ENCODE measurements at places on chromosomes 2 and 18. TPM values are rescaled to one million over a fixed set of nuclear protein-coding genes. Genes with fewer than 3 reads are reported as not detected.
A peak's percentile ranks its signal among the peaks of the same experiment; 100 is the strongest.

DNA sequence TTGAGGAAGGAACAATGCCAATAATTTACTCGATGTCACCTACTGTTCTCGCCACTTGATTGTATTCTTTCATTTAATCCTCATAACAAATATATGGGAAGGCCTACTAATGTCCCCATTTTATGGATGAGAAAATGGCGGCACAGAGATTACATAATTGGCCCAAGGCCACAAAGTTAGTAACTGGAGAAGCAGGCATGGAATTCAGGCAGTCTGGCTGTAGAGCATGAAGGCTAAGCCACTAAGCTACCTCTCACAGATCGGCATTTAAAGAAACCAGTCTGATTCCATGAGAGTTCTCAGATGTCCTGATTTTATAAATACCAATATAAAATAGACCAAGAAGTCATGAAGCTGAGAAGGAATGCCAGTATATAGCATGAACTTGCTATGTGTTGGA lies 121.8 kb upstream of the EPAS1 start:
- DNase-seq, result peak; percentile 33

GRCh38 chr2:241358470-241358869 lies 2.4 kb downstream of the FARP2 start:
- DNase-seq, result no peak

GRCh38 chr2:223916181-223916920 lies 28.8 kb downstream of the WDFY1 start:
- no peak for DNase-seq

DNA sequence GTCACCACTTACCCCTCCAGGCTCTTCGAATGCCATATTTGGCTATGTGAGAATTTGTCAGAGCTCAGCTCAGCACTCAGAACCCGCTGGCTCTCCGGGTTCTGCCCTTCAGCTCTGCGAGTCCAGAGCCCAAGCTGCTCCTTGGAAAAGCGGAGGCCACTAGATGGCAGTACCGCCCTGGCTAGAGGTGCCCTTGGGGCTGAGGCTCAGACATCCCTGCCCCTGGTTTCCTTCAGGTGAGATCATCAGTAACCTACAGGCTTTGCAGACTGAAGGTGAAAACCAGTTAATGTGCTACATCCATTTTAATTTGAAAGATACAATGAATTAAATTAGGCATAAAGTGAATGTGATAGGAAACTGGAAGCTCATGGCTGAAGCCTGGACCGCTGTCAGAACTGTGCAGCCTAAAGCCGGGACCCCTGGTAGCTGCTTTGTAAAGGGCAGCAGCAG lies 285.6 kb downstream of the AGAP1 start:
- peak; percentile 71 for DNase-seq

- peak; percentile 62 for DNase-seq
Observed at GRCh38 chr2:72917138-72917876, at the start of gene EMX1. TSS of gene EMX1 (plus strand) at chr2:72917519. CDS start at chr2:72917853, 334 bp downstream.

DNA sequence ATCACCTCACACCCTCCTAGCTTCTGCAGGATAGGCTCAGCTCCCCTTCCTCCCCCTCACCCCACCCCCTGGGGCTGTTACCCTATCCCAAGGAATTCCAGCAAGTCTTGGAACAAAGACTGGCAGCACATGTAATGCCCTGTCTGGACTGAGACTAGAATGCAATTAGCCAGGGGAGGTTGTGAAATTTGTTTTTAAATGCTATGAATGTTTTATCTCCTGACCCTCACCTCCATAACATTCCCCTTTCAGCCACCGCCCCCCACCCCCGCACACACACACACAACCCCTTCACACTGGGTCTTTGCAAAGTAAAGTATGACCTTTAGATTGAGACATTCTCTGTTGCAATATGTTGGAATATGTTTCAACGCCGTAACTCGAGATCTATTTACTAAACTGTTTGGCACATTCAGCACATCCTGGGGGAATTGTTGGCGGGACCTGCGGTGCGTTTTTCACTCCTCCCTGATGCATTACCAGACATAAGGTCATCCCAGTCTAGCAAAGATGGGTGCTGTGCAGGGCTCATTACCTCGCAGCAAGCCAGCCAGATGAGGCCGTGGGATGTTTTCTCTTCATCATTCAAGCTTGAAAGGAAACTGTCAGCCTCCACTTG lies 290.7 kb upstream of the SLC14A2 start:
- DNase-seq, result peak; percentile 3

DNA sequence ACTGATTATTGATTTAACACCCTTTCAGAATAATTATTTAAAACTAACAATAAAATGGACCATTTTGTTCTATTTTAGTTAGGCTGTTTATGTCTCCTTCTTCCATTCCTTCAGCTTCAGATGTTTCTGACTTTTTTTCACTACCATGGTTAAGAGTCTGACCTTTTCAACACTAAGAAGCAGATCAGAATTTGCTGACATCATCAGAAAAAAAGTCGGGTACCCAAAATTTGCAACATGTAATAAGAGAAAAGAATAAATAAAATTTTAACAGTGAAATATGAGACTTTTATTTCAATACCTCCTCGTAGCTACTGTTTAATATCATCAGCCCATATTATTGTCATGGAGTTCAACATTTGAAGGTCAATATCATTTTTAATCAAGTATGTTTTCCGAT lies 1158.3 kb downstream of the RPIA start:
- DNase-seq, result no peak

- no peak for DNase-seq
Observed at GRCh38 chr18:24630346-24630880, 170.0 kb downstream of the HRH4 start.

DNA sequence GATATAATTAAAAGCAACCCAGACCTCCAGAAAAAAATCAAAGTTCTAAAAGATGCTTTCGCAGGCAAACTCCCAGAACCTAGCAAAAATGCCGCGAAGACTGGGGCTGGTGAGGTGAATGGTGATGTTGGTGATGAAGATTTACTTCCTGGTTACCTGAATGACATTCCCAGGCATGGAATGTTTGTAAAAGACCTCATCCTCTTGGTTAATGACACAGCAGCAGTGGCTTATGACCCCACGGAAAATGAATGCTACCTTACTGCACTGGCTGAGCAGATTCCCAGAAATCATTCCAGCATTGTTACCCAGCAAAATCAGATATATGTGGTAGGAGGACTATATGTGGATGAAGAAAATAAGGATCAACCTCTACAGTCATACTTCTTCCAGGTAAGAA lies 994 bp downstream of the KLHL41 start:
- no peak for DNase-seq

DNA sequence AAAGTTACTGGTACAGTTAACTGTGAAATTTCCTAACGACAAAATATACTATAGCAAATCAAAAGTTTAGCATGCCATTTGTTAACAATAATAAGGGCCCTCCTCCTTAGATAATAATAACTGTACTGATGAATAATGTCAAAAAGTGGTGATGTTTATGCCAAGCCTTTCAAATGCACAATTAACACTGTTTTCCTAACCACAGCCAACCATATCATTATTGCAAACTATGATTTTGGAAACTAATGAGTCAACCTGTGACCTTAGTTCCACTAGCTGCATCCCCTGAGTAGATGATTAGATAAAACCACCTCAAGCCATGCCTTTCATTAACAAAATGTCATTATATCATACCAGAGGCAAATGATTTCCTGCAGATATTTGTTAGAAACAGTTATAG lies 25.1 kb upstream of the GPR75 start:
- no peak for DNase-seq

DNA sequence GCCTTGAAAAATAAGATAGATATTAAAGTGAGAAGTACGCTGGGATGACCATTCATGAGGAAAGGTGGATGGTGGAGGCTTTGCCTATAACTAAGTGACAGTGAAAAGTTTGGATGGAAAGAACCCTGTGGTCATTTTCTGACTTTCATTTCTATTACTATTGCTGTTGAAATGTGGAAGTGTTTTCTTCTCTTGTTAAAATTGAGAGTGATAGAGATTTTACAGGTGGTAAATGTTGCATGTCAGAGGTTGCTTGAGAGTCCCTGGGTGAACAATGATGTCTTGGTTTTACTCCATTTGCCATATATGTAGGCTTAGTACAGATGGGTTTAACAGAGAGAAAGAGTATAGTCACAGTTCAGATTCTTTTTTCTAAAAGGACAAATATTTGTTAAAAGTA lies 18.4 kb downstream of the NCOA1 start:
- DNase-seq, result no peak

- peak; percentile 39 for DNase-seq
Observed at GRCh38 chr2:64376926-64377325, 77.0 kb upstream of the LGALSL start.

DNA sequence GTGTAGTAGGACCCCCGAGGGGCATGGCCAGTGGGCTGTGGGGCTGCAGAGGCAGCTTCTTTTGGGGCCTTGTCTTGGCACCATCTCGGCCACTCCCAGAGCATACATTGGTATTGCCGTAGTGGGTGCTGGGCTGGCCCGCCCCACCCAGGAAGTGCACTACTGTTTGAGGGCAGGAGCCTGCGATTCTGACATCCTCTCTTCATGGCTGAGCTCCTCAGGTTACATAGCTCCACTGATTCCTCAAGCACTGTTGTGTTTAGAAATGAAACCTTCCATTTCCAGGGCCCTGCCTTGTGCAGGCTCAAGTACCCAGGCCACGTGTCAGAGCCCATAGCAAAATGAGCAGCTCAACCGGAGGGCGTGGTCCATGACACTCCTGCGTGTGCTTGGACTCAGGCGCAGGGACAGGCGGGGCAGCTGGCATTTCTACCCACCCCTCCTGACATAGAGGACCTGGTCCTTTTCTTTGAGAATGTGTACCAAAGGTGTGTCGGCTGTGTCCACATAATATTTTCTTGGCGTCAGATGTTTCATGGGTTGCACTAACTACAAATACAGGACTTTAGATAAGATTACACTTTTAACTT lies 67.9 kb downstream of the DGKD start:
- no peak for DNase-seq

DNA sequence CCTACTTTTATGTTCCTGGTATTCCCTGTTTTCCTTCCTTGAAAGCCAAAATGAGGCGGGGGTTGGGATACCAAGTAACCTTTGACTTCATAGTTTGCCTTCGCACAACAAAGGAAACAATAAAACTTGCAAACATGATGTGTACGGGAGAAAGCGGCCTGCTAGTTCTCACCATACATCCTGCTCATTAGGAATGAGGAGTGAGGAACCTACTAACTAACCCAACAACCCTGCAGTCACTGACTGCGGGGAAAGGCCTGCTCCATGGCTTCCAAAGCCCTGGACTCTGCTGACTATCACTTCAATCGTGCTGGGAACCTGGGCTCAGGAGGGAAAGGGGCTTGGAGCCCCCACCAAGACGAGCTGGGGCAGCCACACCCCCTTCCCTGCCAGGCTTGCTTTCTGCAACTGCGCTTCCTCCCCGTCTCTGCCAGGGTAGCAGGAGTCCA lies 24.2 kb downstream of the RPL31 start:
- no peak for DNase-seq

GRCh38 chr2:117936871-117937428 lies 76.9 kb downstream of the CCDC93 start:
- no peak for DNase-seq

Gene SLC38A11
- 0.62 TPM for total RNA-seq

Gene NAT8
- not detected for total RNA-seq

Gene UBE2F
- total RNA-seq, result 99.0 TPM

Gene LHCGR
- not detected for total RNA-seq

Gene FAP
- 31.9 TPM for total RNA-seq

Gene CBLN2
- total RNA-seq, result not detected
